ENCODE measurements at places on chromosomes 2 and 18.

DNA sequence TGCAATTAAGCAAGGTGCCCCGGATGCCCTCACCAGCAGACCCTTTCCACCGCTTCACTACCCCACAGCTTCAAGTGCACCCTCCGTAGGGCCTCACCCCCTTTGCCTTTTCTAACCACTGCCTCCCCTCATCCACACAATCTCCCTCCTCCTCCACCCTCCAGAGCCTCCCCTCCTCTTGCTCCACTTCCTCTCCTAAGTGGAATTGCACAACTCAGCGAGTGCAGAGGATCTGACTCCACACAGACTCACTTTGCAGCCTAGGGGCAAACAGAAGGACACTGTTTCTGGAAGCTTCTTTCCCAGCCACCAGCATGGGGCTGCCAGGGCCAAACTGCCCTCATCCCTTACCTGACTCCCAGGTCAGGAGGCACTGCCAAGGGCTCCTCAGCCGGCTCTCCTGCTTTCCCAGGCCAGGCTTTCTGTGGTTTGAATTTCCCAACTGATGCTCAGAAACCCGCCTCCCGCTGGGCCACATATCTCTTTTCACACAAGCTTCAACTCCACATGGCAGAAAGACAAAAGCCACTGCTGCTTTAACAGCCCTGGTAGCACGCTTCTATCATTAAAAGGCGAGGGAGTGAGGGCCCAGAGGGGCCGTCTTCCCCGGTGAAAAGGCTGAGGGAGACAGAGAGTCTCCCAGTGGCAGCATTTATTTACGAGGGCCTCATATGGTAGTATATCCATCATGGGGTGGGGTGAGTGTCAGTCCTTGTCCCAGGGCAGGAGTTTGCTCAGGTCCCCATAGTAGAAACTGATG lies 74.7 kb upstream of the MGAT4A start:
- peak; percentile 84 for DNase-seq

- DNase-seq = no peak
These were observed 34.4 kb downstream of the PLEKHA3 start for GRCh38 chr2:178514664-178515063.

DNA sequence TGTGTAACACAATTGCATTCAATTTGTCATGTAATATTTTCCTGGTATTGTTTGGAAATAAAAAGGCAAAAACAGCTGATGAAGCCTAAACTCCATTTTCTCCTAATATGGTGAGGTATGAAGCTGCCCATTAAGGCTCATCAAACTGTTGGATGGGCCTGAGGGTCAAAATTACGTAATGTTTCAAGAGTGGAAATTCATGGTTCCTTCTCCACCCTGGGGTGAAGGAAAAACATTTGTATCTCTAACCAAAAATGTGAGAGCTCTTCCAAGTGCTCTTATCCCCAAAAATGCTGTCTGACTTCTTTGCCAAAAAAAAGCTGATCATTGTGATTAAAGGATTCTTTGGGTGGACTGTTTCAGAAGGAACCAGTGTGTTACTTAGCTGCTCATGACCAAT lies 91.8 kb downstream of the ARHGAP28 start:
- no peak for DNase-seq

DNA sequence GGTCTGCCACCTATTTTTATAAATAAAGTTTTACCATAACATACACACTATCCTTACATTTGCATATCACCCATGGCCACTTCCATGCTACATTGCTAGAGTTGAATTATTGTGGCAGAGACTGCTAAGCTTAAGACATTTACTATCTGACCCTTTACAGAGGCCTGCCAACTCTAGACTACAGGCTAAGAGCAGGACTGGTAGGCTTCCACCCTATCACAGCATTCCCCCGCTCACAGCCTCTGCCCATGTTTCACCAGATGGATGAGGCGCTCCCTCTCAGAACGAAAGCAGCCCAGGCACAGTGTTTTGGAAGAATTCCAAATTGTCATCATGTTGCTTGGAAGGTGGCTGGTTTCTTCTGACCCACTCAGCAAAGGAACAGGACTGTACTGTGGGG lies 91.7 kb upstream of the SLC35G4 start:
- no peak for DNase-seq

- DNase-seq = peak; percentile 17
These were observed 18.1 kb downstream of the ABHD3 start for GRCh38 chr18:21686282-21687105.

DNA sequence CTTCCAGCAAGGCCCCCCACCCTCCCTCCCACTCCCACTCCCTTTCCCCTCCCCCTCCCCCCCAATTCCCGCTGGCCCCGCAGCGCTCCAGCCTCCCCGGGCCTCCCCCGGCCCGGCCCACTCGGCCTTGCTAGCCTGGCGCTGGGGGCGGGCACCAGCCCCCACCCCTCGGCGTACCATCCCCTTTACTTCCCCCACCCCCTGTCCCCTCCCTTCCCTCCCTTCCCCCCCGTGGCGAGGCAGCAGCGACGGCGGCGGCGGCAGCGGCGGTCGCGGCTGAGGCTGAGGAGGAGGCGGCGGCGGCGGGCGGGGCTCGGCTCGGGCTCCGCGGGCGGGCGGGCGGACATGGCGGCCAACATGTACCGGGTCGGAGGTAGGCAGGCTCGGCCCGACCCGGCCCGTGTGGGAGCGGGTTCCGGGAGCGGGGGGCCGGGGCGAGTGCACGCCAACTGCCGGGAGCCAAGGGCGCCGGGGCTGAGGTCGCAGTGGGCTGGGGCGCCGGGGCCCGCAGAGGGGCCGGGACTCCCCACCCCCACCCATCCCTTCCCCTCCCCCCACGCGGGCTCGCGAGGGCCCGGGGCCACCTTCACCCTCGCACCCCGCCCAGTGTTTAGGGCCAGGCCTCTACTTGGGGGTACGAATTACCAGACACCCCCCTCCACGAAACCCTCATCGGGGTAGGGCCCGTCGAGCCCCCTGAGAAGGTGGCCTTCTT lies at the start of gene MTA3:
Gene MTA3 (plus strand): TSS at position 232 of the 715 bp plus-strand sequence. CDS start 114 bp downstream, at position 346.
- DNase-seq = peak; percentile 28

DNA sequence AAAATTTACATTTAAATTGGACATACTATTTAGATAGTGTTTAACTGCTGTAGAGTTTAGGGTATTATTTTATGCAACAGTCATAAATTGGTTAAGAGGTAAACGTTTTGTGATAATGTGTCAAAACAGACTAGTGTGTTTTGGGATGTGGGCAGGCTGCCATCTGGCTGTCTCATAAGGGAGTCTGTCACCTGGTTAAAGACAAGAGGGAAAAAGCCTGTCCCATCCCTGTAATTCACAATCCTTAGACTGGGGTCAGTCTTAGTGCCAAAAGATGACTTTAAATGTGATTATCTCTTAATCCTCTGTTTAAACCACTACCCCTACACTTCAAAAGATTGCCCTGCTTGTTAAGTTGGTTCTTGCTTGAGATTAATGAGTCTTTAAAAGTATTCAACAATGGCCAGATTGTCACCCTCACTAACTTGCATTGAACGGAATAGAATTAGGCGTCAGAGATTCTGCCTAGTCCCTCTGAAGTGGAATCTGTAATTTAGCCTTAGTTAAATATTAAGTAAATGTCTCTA lies 59.2 kb downstream of the SGPP2 start:
- no peak for DNase-seq

- DNase-seq = no peak
These were observed 114.5 kb downstream of the STPG4 start for GRCh38 chr2:47040651-47041050.

GRCh38 chr2:9373476-9373875 lies 49.9 kb downstream of the ITGB1BP1 start:
- no peak for DNase-seq

DNA sequence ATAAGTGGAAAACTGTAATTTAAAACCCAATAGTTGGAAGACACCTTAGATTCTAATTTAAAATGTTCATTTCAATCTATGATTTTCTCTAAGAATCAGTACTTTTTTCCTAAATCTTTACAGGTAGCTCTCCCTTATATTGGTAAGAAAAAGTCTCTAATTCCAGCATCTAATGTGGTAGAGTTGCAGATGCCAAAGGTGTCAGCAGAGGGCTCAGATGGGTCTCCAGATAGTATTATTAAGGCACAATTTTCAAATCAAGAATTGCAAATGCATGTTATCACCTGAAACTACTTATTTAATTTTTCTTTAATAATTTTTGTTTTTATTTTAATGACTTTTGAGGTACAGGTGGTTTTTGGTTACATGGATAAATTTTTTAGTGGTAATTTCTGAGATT lies 25.5 kb upstream of the ITGA4 start:
- no peak for DNase-seq

DNA sequence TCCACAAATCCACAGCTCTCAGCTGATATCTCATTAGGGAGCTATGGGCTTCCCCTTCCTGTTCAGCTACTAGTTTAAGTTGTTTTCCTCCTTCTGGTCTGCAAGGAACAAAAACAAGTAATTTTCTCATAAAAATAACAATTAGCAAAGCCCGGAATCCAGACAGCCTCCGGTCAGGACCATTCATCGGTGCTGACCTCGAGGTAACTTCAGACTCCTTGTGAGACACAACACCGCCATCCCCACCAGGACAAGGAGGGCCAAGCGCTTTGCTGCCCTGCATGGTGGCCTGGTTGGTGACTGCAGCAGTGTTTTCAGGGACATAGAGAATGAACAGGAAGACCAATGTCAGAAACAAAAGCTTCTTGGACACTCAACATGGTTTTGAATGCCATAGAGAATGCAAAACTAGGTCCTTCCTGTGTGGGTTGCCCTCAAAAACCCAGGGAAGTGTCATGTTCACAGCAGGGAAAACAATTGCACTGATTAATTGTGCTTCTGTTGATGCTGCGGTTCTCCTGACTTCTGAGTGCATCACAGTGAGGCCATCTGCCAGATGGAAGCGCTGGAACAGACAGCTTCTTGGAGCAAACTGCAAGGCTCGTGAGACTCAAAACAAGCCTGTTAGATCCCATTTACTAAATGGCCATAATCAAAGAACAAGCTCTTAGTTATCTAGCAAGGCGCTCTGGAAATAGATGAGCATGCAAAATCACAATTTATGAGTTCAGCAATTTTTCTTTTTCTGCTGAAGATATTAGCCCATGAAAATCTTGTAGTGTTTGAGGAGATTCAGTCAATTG lies 77.1 kb downstream of the HS1BP3 start:
- peak; percentile 75 for DNase-seq

- DNase-seq = no peak
These were observed 511.3 kb downstream of the FBXO15 start for GRCh38 chr18:73636355-73636754.

DNA sequence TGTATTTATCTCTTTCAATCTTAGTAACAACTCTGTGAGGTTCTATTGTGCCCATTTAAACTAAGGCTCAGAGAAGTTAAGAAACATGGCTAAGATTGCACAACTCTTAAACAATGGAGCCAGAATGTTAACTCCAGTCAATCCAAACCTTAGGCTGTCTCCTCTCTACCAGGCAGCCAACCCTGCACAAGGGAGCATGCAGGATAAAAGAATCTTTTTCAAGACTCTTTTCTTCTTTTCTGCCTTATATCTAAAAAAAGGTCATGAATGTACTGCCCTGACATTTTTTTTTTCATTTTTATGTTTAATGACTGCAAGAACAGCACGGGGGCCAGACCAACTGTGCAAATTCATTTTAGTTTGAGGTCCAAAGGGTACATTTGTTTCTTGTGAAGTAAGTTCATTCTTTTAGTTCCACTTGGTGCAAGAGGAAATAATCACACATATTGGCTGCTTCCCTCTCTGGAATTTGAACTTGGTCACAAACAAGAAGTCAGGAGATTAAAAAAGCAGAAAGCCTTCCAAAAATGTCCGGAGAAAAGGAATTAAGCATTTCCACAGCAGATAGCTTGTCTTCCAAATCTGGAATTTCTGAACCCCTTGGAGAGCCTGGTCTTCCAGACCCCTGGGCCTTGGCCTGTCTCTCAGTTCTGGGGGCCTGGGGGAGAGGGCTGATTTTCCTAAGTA lies 96.0 kb upstream of the RIOK3 start:
- DNase-seq = peak; percentile 81

GRCh38 chr18:25826823-25827222 lies 263.6 kb downstream of the SS18 start:
- DNase-seq = no peak

- no peak for DNase-seq
These were observed 51.2 kb upstream of the CREB1 start for GRCh38 chr2:207478572-207478971.

Data from fibroblast of pulmonary artery (primary cell).